Activated T-cell treated with anti-CD3 and anti-CD28 coated beads, Interleukin-2, amount 50 U/mL, for 4 hours (primary cell): ENCODE measurements at places on chromosomes 11 and 22. TPM values are rescaled to one million over a fixed set of nuclear protein-coding genes. Genes with fewer than 3 reads are reported as not detected.

MUC5AC gene
- total RNA-seq: under 0.01 TPM

GRCh38 chr22:46414704-46415103 lies 79.2 kb downstream of the TRMU start:
- DNase-seq: no peak

DNA sequence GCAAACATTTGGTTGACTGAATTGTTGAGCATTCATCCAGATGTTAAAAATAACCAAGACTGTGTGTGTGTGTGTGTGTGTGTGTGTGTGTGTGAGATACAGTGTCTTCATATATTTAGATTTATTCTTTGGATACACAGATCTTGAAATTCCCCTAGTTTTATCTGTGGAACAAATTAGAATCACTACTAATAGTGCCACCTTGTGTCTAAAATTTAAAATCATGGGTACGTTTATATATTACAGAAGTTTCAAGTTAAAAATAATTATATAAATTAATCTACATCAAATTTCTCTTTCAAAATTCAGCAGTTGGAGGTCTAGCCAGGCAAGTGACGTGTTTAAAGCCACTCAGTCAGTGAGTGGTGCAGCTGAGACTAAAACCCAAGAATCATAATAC lies 1566.2 kb upstream of the TENM4 start:
- DNase-seq: no peak

FIBIN gene
- not detected for total RNA-seq

IGSF22 gene
- total RNA-seq: 0.16 TPM

- DNase-seq: no peak
Measured at GRCh38 chr11:22407921-22408320, 69.7 kb downstream of the SLC17A6 start.

MPEG1 gene
- total RNA-seq: 0.52 TPM

DNA sequence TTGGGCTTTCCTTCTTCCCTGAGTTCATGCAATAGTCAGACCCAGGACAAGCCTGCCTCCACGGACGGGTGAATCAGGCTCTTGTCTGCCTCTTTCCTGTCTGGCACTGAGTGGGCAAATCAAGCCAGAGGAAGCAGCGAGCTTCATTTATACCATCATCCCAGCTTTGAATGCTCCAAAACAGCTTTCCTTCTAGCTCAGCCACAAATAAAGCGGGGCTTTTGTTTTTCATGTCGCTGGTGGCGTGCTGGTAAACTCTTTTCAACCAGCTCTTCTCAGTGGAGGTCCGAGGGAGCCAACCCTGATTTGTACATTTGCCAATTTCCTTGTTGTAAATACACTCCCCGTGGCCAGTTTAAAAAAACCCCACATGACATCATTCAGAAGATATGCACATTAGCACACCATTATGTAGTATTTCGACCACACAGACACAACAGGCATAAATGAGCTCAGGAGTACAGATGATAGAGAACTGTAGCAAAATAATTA lies 8.6 kb downstream of the C11orf91 start:
- no peak for DNase-seq

CBLIF gene
- not detected for total RNA-seq

DNA sequence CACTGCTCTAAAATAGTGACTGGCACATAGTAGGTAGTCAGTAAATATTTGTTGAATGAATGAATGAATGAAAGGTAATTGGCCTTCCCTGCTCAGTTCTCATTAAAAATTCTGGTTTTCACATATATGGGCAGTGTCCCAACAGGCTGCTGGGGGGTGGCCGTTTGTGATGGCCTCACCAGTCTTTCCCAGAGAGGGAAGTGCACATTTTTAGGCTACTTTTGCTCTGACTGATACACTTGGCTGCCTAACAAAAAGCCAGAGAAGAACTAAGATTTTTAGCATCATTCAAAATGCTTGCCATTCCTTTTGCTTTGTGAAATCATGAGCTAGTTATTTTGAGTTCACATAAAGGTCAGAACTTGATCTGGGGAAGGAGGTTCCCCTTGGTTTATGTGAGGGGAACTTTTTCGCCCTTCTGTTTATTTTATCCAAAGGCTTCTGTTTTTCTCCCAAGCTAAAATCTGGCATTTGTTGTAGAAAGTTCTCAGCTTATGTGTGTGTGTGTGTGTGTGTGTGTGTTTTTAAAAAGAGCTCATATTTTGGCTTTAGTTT lies 83.1 kb downstream of the PTPRJ start:
- DNase-seq: no peak

GRCh38 chr11:11036185-11036847 lies 178.5 kb upstream of the ZBED5 start:
- no peak for DNase-seq

DNA sequence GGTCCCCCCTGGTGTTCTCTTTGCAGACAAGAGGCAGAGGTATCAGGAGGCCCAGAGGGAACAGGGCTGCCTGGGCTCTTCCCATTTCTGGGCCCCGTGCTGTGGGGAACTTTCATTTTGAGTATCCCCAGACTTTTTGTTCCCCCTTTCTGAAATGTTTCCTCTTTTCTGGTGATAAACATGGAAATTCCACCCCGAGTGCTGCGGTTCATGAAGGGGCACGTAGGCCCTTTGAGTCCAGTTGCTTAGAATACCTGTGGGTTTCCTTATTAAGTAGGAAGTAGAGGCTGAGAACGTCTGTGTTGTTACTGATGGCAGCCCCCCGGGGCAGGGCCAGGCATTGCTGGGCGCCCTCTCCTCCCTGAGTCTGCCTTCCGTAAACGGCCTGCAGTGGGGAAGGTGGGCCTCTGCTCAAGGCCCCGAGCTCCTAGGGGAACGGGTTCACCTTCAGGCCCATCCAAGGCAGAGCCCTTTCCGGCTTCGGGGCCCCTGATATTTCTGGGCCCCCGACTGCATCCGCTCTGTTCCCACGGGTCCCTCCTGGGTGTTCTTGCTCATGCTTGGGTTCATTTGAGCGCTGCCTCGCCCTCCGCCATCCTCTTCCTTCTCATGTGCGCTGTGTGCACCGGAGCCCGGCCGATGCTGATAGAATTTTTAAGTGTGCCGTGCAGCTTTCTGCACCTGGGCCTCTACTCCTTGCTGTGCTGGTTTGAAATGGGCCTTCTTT lies 12.0 kb downstream of the TBC1D22A start:
- no peak for DNase-seq

GRCh38 chr11:32107647-32108046 lies 16.8 kb downstream of the RCN1 start:
- no peak for DNase-seq

DNA sequence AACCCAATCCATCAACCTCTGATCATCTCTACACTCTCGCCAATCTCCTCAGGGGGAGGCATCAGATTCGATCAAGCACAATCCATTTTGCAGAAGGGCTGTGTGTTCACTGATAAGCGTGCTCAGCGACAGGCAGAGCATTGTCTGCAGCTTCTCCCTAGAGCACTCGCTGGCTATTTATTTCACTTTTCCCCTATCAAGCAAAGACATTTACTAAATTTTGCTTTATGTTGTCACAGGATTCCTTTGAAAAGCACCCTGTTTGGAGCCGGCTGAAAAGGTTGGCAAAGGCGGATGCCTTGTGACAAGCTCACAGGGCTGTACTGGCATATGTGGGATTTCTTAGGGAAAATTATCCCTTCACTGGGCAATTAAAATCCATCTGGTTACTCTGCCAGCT lies 1381.5 kb upstream of the TENM4 start:
- DNase-seq: no peak
